ENCODE measurements at places on chromosomes 7 and 10. TPM values are rescaled to one million over a fixed set of nuclear protein-coding genes. Genes with fewer than 3 reads are reported as not detected.
A peak's percentile ranks its signal among the peaks of the same experiment; 100 is the strongest.

GRCh38 chr10:29238523-29239135 is 50.2 kb upstream of the LYZL1 start:
- no peak for DNase-seq

DNA sequence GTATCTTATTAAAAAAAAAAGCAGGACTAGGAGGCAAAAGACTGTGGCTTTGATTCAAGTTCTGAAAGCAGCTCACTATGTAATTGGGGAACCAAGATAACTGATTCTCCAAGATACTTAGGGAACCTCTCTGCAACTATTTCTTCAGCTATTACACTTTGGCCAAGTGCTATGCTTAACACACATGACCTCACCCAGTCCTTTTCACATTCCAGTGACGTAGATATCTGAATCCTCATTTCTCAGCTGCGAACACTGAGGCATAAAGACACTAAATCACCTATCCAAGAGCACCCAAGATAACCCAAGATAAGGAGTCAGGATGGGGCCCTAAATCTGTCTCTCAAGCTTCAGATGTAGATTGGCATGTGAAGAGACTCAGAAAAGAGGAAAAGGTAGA is 133.6 kb downstream of the GLI3 start:
- DNase-seq: no peak

- peak; percentile 94 for DNase-seq
These were observed at the start of gene BNIP3 for GRCh38 chr10:131981429-131982184. TSS of gene BNIP3 (minus strand) at chr10:131981923. CDS start at chr10:131981806, 117 bp downstream.

- DNase-seq: no peak
These were observed 598.5 kb downstream of the SORCS3 start for GRCh38 chr10:105239311-105240219.

GRCh38 chr7:78368771-78369170 is 570.2 kb downstream of the PHTF2 start:
- DNase-seq: no peak

Gene EPHB6
- total RNA-seq: 2.5 TPM

Gene FAM241B
- 2.6 TPM for total RNA-seq

Gene CASP7
- total RNA-seq: 5.3 TPM

Gene LRRC17
- not detected for total RNA-seq

Gene ABCB4
- 2.3 TPM for total RNA-seq

Gene CPA4
- not detected for total RNA-seq

Gene POLD2
- 93.0 TPM for total RNA-seq

Gene RPEL1
- not detected for total RNA-seq
